ENCODE measurements at places on chromosomes 4 and X.

DNA sequence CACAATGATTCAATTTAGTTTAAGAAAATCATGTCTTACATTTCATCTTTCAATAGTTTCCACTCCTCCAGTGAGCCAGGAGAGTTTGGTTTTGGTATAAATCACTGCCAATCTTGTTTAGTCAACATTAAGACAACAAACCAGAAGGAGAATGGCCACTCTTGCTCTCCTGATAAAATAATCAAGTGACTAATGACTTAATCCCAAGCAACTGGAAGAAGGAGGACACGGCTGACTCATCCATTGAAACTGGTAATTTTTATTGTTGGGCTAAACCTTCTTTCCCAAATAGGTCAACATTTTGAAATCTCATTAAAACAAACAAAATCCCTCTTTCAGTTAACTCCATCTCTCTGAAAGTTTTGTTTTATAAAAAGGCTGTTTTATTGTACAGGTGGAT lies 230.2 kb downstream of the CLCN4 start:
- no peak for DNase-seq

- DNase-seq: no peak
These were observed 275.5 kb downstream of the RAB28 start for GRCh38 chr4:13208558-13209193.

DNA sequence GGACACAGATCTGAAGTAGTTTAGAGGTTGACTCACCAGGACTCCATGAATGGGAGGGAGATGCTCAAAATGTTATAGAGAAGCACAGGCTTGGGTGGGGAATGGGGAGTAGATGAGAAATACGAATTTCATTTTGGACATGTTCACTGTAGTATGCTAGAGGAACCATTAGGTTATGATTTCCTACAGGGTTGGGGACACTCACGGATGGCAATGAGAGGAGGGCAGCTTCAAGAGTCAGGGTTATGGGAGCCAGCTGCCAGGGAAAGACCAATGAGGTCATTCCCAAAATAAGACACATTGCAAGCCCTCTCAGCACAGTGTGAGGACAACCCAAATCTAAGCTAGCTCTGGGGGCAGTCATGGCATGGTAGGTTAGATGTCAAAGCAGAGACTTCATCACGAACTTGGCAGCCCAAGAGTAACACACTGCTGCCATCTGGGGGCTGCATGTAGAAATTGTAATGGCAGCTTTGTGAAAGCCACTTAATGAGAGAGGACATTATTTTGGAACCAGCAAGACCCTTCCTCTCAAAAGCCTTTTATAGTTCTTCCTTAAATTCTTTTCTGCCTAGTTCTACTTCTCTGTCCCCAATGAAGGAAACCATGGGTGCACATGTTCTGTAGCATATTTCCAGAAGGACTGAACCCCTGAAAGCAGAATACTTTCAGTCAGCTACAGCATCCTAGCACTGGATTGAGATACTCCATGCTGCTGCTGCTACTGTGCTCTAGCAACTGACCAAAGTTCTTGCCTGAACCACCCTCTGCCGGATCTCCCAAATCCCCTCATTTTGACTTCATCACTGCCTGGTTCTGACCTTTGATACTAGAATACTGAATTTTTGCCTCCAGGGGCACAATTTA lies 16.2 kb upstream of the ZCCHC12 start:
- DNase-seq: peak; percentile 36

DNA sequence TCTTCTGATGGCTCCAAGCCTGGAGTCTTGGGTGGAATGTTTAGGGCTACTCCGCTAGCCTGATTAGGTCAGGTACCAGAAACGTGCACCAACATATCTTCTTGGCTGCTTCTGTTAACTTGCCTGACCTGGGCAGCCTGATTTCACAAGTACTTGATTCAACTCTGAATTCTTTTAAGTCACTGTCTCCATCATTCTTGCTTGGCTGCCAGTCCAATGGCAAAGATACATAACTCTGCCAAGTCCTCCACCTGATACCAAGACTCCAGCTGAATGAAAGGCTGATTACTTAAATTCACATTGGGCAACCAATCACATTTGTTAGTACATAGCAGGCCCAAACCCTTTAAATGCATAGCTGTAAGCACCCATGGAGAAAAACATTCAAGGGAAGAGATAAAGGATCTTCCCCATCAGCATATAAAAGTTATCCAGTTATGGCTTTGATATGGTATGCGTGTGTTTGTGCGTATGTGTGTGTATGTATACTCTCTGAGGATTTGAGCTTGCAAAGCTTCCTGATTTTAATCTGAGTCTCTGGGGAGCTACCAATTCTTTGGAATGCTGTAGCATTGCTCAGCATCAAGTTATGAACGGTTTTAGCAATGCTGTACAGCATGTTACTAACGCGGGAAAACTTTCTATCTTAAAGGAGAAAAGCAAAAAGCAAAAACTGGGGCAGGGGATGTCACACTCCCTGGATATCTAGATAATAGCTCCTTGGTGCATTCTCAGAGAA lies 917.2 kb downstream of the DMD start:
- DNase-seq: no peak

GRCh38 chr4:808860-809570 lies 16.9 kb downstream of the CPLX1 start:
- no peak for DNase-seq

GRCh38 chrX:134075894-134076718 lies 90.7 kb upstream of the GPC3 start:
- no peak for DNase-seq

- DNase-seq: peak; percentile 59
These were observed 66.2 kb downstream of the MAGEA1 start for GRCh38 chrX:153245288-153245731.

DNA sequence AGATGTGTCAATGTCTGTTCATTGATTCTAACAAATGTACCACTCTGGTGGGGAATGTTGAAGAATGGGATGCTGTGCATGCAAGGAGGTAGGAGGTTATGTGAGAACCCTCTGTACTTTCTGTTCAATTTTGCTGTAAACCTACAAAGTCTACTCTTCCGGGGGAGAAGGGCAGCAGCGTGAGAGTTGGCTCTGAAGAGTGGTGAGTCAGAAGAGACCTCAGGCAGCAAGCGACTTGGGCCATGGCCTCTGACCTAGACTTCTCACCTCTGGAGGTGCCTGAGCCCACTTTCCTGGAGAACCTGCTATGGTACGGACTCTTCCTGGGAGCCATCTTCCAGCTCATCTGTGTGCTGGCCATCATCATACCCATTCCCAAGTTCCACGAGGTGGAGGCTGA lies 26.7 kb downstream of the MANBA start:
- no peak for DNase-seq

DNA sequence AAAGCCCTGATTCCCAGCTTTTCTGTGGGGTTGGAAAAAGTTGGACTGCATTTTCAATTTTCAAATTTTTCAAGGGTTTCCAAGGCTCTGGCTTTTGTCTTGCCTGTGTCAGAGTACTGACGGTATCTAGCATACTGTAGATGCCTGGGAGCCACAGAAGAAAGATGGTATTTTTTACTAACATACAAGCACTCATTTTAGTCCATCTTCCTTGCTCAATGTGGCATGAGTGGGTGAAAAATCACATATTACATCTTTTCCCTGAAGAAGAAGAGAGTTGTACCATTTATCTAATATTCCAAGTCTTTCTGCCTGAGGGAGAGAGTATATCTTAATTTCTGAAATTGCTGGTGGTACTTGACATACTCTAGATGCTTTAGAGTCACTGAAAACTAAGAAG lies 738.6 kb upstream of the ADGRL3 start:
- no peak for DNase-seq

GRCh38 chr4:174578366-174578765 lies 56.1 kb upstream of the HPGD start:
- DNase-seq: no peak

- peak; percentile 91 for DNase-seq
These were observed 19.9 kb downstream of the DCHS2 start for GRCh38 chr4:154471526-154472331.

- no peak for DNase-seq
These were observed 14.6 kb downstream of the ADGRL3 start for GRCh38 chr4:61214680-61215079.

GRCh38 chrX:14038375-14039085 lies 8.8 kb upstream of the GEMIN8 start:
- DNase-seq: no peak

DNA sequence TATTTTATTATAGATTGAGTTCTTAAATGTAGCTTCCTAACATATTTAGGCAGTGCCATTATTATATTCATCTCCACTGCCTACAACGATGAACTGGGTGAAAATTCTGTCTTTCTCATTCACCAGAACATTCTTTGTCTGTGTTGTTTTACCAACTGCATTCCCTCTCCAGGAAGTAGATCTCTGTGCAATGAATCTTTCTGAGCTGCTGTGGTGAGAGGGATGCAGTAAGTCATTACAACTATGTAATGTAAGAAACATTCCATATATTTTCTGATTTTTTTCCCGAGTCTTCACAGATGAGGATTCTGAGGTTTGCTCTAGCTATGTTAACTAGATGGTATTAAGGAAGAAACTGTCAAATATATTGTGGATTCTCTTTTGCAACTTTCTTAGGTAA lies 811.9 kb upstream of the PCDH7 start:
- DNase-seq: no peak

GRCh38 chr4:52081216-52081615 lies 30.1 kb downstream of the SPATA18 start:
- DNase-seq: no peak

GRCh38 chr4:142447009-142447408 lies 399.1 kb downstream of the INPP4B start:
- DNase-seq: no peak

- peak; percentile 50 for DNase-seq
These were observed 669 bp downstream of the IRF2 start for GRCh38 chr4:184473499-184474262.

GRCh38 chr4:81648576-81649275 lies 177.0 kb upstream of the RASGEF1B start:
- DNase-seq: no peak

- DNase-seq: no peak
These were observed 17.2 kb downstream of the RHOH start for GRCh38 chr4:40214038-40214437.

GRCh38 chr4:140865253-140866217 lies 109.3 kb upstream of the TBC1D9 start:
- no peak for DNase-seq

- no peak for DNase-seq
These were observed 91.6 kb downstream of the FUNDC1 start for GRCh38 chrX:44451056-44451455.

DNA sequence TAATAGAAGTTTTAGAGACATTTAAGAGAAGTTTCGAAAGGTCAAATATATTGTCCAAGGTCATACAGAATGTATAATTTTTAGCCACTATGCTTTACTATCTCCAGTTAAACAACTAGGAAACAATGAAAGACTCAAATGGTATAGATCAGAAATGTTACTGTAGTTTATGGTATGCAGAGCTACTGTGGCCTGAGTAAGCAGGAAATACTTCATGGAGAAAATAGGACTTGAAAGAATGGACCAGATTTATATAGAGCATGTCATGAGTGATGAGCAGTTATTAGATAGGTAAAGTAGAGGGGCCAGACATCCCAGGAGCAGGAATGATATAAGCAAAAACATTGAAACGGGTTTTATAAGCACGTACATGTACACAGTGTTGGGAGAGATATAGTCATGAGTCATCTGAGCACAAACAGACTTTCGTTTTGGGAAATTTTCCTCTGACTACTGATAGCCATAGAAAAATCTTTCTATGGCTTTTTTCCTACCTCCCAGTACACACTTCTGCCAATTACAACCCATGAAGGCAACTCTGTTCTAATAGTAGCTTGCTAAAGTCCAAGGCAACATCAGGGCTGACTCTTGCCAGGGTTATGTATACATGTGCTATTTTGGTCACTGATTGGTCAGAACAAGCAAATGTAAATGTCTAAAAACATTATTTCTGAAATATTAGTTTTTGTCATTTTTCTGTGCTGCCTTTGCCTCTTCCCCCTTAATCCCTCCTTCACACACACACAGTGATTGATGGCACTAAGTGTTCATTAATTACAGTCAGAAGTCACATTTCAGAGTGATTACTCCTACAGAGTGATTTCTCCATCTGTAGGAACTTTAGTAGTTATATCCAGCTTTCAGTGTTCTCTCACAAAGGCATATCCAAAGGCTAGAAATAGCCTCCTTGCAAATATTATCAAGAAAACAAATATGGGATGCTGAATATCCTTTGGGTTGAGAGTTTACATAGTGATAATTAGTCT lies 198.7 kb downstream of the ENOX2 start:
- no peak for DNase-seq

- no peak for DNase-seq
These were observed 18.4 kb downstream of the MAGEB17 start for GRCh38 chrX:16185725-16186136.

GRCh38 chr4:156517546-156517945 lies 454.1 kb downstream of the PDGFC start:
- DNase-seq: no peak

- DNase-seq: peak; percentile 88
These were observed 79.6 kb downstream of the SMIM20 start for GRCh38 chr4:25993395-25994185.

DNA sequence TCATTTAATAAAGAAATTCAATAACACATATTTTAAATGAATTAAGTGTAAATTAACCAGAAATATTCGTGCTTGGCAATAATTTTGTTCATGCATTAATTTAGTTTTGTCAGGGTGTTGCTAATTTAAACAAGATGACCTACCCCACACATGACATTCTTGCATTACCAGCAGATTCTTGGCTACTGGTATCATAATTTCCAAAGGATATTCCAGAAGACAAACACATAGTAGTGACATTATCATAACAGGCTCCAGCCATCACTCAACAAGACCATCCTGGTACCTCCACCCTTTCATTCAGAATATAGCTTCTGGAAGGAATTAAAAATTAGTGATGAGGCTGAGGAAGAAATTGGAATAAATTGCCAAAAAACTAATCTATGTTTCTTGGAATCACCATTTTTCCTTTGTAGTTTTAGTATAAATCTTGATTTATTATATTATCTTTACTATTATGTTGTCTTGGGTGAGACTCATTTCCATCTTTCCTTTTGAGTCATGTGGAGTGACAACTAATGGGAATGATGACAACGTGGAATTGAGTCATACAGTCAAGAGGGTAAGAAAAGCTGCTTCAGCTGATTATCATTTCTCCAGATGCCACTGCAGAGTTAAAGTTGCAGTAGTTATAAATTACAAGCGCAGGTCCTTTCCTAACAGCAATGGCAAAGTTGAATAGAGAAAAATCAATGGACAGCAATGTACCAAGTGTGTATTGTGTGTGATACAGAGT lies 30.9 kb upstream of the HHIP start:
- DNase-seq: no peak

- no peak for DNase-seq
These were observed 12.6 kb upstream of the SUPT20HL1 start for GRCh38 chrX:24347881-24348280.

DNA sequence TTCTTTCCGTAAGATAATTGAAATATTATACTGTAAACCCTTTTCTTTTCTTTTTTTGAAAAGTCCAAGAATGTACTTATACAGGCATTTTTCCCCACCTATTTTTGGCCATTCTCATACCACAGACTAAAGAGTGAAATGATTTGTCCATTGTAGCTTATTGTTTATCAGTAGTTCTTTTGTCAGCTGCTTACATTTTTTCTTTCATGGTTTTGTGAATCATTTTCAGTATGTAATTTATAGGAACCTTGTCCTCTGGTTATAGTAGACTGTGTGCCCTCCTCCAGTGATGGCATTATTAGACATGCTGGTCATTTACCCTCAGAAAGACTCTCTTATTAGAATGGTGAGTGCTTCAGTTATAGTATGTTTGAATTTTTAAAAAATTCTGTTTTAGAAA lies 56.7 kb downstream of the CCKAR start:
- DNase-seq: no peak

- no peak for DNase-seq
These were observed 903.3 kb downstream of the STIM2 start for GRCh38 chr4:27763830-27764525.
